Endothelial cell (in vitro differentiated cells): ENCODE measurements at places on chromosomes 4 and X.

GRCh38 chr4:155667568-155668511 is 1.2 kb downstream of the GUCY1A1 start:
- DNase-seq = peak; percentile 26

DNA sequence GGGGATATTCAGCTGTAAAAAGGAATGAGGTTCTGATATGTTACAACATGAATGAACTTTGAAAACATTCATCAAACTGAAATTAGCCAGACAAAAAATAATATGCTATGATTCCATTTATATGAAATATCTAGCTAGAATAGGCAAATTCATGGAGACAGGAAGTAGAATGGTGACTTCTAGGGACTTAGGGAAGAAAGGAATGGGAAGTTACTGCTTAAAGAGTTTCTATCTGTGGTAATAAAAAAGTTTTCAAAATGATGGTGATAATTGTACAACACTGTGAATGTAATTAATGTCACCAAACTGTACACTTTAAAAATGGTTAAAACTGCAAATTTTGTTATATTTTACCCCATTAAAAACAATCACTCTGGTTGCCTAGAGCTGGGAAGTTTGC is 30.2 kb downstream of the SMIM14 start:
- DNase-seq = no peak

- DNase-seq = no peak
Measured at GRCh38 chr4:99998062-99998867, 48.2 kb upstream of the H2AZ1 start.

- DNase-seq = no peak
Measured at GRCh38 chr4:127484117-127484516, 148.6 kb upstream of the INTU start.

DNA sequence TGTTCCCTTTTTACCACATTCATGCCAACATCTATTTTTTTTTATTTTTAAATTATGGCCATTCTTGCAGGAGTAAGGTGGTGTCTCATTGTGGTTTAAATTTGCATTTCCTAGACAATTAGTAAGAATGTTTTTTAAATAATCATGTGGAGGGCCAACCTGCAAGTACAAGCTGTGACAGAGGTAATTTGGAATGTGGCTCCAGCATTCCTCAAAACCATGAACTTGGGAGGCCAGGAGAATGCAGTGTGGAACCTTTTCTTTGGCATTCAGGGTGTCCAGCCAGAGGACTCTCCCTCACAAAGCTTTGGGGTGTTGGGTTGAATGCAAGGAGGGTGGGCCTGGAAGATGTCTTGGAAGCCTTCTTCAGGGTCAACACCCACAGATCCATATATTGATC is 7.3 kb upstream of the TMEM185A start:
- DNase-seq = no peak

- no peak for DNase-seq
Measured at GRCh38 chr4:140108243-140108642, 45.7 kb downstream of the MAML3 start.

DNA sequence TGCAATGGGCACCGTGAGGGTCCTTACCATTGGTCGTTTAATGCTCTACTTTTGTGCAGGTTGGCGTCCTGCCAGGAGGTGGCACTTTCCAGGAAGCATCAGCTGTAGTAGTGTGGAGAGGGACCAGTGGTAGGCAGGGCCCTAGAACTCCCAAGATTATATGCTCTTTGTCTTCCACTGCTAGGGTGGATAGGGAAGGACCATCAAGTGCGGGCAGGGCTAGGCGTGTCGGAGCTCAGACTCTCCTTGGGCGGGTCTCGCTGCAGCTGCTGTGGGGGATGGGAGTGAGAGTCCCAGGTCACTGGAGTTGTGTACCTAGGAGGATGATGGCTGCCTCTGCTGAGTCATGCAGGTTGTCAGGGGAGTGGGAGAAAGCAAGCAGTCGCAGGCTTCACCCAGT is 134.7 kb downstream of the KLF8 start:
- no peak for DNase-seq

DNA sequence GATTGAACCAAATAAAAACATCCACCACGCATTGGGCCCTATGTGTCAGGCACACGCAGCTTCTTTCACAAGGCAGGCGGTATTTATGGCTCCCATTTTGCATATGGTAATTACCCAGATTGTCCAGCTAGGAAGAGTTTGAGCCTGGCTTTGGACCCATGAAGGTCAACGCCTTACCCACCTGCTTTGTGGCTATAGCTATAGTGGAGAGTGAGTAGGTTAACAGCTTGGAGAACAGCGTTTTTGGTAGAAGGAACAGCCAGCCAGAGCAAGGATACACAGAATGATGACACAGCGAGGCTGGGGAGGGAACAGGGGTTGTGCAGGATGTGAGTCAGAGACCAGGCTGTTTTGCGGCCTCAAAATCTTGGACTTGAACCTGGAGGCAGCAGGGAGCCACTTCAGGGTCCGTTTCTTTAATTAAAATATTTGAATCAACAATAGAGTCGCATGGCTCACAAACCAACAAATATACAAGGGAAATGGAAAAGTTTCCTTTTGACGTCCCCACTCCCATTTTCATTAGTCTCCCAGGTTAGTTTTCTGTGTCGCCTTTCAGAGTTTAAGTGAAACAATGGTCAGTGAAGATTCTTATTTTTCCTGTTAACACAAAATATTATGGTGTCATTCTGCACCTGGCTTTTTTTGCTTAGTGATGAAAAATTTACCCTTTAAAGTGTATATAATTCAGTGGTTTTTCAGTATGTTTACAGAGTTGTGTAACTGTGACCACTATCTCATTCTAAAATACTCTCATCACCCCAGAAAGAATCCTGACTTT is 118.2 kb upstream of the STX18 start:
- no peak for DNase-seq

DNA sequence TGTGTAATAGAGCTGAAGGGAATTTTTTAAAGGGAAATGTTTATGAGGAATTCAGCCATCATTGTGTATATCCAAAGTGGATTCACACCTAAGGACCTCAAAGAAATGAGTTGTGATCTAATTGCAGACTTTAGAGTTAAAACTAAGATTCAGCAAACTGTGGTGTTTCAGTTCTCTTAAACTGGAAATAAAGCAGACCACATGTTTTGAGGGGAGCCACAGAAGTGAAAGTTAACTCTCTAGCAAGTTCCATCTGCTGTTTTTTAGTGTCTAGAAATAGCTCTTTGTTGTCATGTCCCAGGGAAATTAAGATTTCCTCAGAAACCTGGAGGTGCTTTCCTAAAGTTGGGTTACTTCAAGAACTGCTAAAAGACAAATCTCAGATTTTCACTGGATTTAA is 97.3 kb upstream of the DDX3X start:
- no peak for DNase-seq

DNA sequence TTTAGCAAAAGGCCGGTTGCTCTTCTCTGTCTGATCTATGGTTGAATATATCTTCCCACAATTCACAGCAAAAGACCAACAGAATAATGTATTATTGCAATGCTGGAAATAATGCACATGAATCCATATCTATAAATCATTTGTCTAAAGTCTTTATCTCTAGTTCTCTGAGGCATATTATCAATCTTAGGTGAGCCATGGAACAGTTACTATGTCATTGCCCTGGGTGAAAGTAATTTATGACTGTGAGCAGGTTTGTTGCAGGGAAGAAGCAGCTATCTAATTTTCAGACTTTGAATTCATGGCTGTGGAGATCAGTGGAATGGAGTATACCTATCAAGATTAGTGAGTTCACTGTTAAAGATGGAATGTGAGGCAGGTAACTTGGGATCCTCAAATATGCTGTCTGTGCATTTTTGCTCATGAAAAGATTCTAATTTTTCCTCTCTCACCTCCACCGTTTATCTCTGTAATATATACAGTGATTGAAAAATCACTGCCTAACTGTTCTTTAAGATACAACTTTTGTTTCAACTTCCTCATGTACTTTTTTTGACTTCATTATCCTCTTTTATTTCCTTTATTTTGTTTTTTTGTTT is 256.8 kb upstream of the ARSJ start:
- no peak for DNase-seq

DNA sequence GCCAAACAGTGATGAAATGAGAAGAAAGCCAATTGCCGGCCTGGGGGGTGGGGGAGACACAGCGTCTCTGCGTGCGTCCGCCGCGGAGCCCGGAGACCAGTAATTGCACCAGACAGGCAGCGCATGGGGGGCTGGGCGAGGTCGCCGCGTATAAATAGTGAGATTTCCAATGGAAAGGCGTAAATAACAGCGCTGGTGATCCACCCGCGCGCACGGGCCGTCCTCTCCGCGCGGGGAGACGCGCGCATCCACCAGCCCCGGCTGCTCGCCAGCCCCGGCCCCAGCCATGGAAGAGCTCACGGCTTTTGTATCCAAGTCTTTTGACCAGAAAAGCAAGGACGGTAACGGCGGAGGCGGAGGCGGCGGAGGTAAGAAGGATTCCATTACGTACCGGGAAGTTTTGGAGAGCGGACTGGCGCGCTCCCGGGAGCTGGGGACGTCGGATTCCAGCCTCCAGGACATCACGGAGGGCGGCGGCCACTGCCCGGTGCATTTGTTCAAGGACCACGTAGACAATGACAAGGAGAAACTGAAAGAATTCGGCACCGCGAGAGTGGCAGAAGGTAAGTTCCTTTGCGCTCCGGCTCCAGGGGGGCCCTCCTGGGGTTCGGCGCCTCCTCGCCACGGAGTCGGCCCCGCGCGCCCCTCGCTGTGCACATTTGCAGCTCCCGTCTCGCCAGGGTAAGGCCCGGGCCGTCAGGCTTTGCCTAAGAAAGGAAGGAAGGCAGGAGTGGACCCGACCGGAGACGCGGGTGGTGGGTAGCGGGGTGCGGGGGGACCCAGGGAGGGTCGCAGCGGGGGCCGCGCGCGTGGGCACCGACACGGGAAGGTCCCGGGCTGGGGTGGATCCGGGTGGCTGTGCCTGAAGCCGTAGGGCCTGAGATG is at the start of gene SHOX:
TSS of gene SHOX (plus strand) at position 180 of the 885 bp plus-strand sequence. CDS start at position 287, 107 bp downstream.
- no peak for DNase-seq

DNA sequence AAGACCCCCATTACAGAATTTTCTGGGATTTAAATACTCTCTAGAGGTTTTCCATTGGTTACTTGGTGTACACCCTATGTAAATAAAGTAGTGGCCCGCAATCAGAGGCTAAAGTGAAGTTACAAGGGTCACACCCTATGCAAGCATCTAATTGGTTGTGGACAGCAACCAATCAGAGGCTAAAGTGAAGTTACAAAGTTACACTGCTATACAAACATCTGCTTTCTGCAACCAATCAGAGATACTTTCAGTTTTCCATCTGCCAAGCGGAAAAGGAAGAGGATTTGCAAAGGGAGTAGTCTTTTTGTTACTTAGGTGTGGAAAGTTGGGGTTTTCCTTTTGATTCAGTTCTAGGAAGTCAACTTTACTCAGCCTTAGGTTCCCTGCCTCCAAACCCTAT is 2.0 kb upstream of the ATRX start:
- no peak for DNase-seq

- no peak for DNase-seq
Measured at GRCh38 chrX:67570839-67571238, 27.0 kb downstream of the AR start.

DNA sequence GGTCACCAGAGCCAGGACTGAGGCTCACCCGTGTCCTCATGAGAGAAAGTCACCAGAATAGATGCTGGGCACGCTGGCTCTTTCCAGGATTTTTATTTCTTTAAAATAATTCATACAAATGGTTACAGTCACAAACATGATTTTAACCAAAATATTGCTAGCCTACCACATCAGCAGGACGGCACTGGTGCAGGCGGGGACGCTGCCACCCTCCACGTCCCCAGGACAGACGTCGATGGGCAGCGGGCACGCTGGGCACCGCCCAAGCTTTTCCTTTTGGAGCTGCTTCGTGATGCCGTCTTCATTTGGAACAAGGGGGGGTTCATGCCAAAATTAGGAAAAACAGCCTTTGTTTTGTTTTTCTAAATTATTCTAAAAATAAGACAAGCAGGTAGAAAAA is 37.6 kb downstream of the CTBP1 start:
- no peak for DNase-seq

DNA sequence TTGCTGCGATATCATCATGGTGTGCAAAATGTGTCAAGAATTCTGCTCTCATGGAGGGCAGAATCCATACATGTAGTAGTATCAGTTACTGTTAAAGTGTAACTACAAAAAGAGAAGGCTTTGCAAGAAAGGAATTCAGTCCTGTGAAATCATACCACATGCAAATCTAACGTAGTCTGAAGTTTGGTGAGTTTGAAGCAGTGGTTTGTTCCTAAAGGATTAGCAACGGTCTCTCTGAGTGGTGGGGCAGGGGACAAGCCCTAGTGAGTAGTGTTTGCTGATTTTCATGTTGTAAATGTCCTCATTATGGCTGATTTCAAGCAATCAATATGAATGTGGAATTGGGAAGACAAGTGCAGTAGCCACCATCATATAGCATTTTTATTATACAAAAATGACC is 47.1 kb upstream of the CLNK start:
- no peak for DNase-seq

DNA sequence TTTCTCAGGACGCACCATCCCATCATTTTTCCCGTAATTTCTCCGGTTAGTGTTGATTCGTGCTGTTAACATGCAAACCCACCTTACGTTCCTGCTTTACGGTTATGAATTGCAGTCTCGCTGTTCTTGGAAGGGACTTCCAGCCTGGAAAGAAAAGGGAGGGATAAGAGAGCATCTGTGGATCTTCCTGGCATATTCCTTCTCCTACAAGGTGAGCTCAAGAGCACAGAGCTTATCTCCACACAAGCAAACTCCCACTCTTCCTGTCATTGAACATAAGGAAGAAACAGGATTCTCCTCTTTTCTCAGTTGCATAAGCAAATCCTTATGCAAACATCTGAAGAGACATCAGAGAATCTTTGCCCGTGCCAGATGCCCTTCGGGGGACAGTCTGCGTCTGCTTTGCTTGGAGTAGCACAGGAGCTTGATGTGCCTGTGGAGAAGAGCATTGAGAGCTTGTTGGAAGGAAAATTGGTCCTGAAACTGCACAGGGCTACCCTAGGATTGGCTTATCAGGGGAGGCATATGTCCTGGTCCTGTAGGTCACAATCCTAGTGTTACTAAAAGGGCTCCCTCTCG is 127.0 kb downstream of the ASMT start:
- no peak for DNase-seq

DNA sequence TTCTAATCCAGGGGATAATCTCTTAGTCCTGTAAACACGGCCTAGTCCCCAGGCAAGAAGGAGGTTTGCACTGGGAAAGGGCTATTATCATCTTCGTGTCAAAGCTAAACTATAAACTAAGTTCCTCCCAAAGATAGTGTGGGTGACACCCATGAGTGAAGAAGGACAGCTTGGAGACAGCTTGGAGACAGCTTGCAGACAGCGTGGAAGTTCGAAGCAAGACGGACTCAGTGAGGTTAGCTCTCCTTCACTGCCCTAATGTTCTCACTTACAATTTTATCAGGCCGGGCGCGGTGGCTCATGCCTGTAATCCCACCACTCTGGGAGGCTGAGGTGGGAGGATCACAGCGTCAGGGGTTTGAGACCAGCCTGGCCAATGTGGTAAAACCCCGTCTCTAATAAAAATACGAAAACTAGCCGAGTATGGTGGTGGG is 19.2 kb upstream of the PLCXD1 start:
- DNase-seq = no peak

- DNase-seq = no peak
Measured at GRCh38 chr4:101871962-101872676, 81.6 kb downstream of the BANK1 start.

GRCh38 chr4:148116264-148116663 is 325.9 kb downstream of the NR3C2 start:
- no peak for DNase-seq

- peak; percentile 47 for DNase-seq
Measured at GRCh38 chr4:182144626-182145333, 98.4 kb upstream of the TENM3 start.

- no peak for DNase-seq
Measured at GRCh38 chrX:2263203-2263602, 237.6 kb downstream of the DHRSX start.
